ENCODE measurements at places on chromosomes 13 and 19.
A peak's percentile ranks its signal among the peaks of the same experiment; 100 is the strongest.

DNA sequence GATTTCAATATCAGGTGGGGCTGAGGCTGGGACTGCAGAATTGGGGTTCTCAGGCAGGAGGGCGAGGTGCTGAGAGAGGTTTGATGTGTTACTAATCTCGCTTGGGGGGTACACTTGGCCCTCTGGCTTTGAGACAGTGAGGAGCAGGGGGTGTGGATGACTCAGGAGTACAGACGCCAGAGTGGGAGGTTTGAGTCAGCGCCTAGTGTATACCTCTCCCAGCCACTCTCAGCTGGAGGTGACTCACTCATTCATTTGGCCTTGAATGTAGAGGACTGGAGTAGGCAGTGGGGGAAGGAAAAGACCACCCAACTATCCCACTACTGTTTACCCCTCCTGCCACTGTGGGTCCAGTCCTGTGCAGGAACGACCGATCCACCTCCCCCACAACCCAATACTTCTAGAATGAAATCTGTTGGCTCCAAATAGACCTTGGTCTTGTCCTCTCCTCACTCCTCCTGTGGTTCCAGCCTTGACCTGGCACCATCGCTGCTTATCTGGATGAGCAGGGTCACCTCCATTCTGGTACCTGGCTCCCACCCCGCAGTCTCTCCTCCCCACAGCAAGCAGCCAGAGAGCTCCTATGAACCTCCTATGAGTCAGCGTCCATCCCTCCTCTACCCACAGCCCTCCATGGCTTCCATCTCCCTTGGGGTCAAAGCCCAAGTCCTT lies 20.1 kb upstream of the ZNRF4 start:
- DNase-seq, result no peak

- peak; percentile 21 for DNase-seq
These were observed 2.5 kb upstream of the PDX1 start for GRCh38 chr13:27917121-27917947.

DNA sequence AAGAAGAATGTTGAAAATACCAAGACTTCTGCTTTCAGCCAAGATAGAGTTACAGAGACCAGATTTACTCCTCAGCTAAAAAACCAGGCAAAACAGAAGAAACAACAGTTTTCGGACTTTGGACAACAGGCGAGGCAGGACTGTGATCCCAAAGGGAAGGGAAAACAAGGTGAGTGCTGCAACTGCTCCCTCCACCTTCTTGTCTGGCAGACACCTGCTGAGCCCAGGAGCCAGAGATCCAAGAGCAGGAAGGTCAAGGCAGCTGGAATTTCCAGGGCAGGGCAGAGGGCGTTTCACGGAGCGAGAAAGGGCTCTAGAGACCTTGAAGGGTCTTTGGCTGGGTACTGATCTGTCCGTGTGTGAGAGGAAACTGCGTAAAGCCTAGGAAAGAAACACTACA lies 32.9 kb upstream of the SLC7A9 start:
- DNase-seq, result no peak

DNA sequence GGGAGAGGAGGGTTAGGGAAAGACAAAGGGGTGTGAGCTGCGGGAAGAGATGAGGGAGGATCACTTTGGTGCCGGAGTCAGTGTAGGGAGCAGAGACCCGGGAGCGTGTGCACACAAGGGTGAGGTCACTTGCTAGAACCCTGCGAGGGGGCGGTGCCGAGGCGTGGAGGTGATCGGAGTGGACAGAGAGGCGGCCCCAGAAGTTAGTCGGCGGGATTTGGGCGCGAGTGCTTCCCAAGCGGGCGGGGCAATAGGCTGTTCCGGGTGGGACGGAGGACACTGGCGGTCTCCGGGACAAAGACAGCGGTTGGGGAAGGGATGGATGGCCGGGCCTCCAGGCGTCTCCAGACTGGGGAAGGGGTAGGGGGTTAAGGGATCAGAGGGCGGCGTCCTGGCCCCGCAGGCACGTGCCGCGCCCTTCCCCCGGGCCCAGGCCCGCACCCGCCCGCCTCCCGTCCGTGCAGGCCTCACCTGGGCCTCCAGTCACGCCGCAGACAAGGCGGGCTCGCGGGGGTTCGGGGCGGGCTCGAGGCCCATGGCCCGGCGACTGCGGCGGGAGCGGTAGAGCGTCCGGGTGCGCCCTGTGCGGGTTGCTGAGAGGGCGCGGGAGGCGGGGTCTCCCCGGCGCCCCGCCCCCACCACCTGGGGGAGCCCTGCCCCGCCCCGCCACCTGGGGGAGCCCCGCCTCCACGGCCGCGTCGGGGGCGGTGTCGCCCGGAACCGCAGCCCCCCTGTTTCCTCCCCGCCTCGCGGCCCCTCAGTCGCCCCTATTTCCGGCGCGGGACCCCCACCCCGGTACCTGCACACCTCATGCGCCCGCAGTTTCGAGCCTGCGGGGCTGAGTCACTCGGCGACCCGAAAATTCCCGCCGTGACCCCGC lies at the start of gene LPAR2:
Gene LPAR2, minus strand, starts transcription at position 600 of the 880 bp plus-strand sequence. CDS start 945 bp downstream, outside the sequence.
- peak; percentile 97 for DNase-seq

DNA sequence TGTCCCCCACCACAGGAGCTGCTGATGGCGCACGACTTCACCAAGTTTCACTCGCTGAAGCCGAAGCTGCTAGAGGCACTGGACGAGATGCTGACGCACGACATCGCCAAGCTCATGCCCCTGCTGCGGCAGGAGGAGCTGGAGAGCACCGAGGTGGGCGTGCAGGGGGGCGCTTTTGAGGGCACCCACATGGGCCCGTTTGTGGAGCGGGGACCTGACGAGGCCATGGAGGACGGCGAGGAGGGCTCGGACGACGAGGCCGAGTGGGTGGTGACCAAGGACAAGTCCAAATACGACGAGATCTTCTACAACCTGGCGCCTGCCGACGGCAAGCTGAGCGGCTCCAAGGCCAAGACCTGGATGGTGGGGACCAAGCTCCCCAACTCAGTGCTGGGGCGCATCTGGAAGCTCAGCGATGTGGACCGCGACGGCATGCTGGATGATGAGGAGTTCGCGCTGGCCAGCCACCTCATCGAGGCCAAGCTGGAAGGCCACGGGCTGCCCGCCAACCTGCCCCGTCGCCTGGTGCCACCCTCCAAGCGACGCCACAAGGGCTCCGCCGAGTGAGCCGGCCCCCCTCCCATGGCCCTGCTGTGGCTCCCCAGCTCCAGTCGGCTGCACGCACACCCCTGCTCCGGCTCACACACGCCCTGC lies 4.4 kb upstream of the NOP53 start:
- DNase-seq, result no peak

DNA sequence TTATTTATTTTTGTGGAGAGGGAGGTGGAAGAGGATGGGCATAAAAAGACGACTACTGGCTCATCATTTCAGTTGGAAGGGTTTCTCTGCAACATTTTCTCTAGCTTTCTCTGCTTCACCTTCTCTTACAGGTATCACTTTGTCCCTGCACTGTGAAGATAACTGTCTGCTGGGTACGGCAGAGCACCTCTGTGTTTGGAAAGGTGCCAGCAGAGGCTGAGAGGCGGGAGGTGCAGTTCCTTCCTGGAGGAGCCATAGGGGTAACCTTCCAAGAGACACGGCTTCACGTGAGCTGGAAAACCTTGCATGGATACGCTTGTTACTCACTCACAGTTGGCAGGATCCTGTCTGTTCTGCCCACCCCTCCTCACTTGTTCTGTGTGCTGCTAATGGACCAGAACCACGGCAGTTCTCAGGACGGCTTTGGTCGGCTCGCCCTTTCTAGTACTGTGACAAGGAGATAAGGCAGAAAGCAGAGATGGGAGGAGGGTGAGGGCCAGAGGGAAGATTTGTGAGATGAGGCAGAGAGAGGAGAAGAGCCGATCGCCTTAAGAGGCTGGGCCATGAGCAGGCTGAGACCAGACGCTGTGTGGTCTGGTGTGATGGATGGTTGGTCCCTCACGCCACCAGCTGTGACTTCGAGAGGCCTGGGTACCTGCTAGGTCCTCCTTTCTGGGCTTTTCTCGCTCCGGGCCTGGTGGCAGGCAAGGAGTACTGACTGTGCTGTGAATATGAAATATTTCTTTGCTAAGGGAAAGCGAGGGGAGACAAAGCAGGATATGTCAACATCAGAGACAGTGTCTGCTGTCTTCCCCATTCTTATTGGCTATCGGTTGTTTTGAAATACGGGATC lies 66.8 kb downstream of the MRPL57 start:
- no peak for DNase-seq

- DNase-seq, result no peak
These were observed 41.2 kb downstream of the BRD4 start for GRCh38 chr19:15291089-15291488.

DNA sequence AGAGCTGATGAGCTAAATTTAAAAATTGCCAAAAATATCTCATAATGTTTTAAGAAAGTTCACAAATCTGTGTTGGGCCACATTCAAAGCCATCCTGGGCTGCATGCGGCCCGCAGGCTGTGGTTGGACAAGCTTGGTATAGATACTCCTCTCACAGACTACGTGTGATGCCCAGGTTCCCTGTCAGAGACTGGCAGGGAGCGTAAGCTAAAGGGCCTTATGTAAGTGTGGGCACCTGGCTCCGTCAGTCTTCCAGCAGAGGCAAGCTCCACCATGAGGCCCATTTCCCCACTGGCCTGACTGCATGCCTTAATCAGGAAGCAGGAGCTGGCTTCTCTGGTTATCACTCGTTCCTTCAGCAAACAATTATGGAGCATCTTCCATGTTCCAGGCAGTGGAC lies 200.2 kb downstream of the FOXO1 start:
- no peak for DNase-seq

DNA sequence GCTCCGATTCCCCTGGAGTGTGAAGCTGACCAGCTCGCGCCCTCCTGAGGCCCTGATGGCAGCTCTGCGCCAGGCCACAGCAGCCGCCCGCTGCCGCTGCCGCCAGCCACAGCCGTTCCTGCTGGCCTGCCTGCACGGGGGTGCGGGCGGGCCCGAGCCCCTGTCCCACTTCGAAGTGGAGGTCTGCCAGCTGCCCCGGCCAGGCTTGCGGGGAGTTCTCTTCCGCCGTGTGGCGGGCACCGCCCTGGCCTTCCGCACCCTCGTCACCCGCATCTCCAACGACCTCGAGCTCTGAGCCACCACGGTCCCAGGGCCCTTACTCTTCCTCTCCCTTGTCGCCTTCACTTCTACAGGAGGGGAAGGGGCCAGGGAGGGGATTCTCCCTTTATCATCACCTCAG lies 20.3 kb downstream of the CKM start:
- no peak for DNase-seq

- no peak for DNase-seq
These were observed 9.4 kb upstream of the USPL1 start for GRCh38 chr13:30608364-30608763.

DNA sequence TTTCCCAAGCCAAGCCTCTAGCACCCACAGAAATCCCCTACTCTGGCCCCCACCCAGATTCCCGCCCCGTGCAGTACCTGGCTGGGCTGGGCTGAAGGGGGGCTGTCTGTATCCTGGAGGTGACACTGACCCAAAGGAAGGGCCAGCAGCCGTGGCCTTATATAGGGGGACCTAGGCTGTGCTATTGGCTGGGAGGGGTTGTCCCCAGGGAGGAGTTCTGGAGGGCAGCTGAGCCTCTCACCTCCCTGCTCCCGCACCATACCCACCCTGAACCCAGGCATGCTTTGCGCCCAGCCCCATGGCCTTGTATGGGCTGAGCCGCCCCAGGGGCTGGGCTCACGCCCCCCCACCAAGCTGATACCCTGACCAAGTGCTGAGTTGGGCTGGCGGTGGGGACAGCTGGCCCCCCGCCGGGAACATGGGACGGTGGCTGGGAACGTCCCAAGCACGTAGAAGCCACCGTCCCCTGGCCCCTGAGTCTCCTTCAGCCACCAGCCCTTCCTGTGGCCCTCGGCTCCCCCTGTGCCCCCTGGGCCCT lies at the start of gene CKM:
Gene CKM, minus strand, starts transcription at position 132 of the 538 bp plus-strand sequence. CDS start 3,162 bp downstream, outside the sequence.
- no peak for DNase-seq

- DNase-seq, result no peak
These were observed at the start of gene DLEU7 for GRCh38 chr13:50843257-50844083. Gene DLEU7 (minus strand): TSS chr13:50843692. CDS start chr13:50843646, 46 bp downstream.

DNA sequence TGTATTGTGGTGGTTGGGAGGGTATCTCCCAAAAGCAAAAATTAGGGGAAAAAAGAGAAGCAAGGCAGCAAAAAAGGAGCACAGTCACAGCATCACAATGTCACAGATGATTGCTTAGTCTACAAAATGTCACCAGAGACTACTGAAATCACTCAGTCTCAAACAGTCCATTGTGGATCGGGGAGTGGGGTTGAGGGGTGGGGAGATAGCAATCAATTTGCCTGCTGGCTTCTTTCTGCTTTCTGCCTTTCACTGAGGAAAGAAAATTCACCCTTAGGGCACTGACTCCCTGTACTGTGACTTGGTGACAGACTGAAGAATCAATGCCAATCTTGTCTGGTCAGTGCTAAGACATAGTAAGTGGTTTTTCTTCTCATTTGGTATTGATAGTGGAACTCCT lies 2127.1 kb upstream of the PCDH20 start:
- no peak for DNase-seq

GRCh38 chr19:48487948-48488347 lies 18.8 kb downstream of the CYTH2 start:
- DNase-seq, result no peak

DNA sequence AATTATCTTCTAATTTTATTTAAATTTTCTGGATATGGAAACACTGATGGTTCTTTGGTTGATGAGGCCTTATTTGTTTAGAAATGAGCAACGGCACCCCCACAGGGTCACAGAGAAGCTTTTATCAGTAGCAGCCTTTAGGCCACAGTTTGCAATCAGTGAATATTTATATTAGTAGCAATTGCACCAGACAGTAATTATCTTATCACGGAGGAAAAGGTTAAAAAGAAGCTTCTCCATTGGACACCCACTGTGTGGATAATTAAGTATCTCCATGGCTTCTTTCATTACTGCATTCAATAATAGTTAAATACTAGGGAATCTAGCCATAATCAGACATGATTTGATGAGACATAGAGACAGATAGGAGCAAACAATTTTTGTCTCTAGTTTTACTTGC lies 2099.2 kb upstream of the PCDH20 start:
- no peak for DNase-seq

DNA sequence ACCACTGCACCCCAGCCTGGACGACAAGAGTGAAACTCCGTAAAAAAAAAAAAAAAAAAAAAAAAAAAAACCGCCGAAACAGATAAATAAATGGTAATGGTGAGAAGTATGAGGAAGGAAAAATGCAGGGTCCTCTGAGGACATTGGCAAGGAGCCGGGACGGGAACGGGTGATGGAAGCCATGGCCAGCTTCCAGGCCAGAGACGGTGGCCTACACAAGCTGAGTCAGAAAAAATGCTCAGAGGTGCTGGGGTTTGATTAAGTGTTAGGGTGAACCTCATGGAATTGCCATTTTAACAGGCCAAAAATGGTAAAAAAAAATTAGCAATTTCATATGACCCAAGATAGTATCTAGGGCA lies 866 bp upstream of the ZSWIM4 start:
- DNase-seq, result no peak

All from GM12892 (cell line).